ENCODE measurements at places on chromosomes 3 and 15.

GRCh38 chr15:33370623-33371020, 59.9 kb downstream of the RYR3 start:
- DNase-seq: no peak

DNA sequence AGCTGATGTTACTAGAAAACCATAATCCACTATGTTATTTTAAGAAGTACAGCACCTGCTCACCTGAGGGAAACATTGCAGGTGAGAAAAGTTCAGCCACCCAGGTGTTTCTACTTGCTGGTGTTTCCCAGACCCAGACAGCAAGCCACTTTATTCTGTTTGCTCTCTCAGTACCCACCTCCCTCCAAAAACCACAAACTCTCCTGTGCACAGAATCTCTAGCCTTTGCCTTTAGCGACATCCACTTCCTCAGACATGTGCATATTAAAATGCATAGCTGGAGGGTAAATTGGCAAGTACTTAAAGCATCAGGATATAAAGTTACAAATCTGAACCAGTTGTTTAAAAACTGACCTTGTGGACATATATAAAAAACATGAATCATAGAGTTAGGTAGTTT, 36.7 kb downstream of the VGLL3 start:
- DNase-seq: no peak

GRCh38 chr15:81297603-81298575, 26.1 kb downstream of the STARD5 start:
- no peak for DNase-seq

DNA sequence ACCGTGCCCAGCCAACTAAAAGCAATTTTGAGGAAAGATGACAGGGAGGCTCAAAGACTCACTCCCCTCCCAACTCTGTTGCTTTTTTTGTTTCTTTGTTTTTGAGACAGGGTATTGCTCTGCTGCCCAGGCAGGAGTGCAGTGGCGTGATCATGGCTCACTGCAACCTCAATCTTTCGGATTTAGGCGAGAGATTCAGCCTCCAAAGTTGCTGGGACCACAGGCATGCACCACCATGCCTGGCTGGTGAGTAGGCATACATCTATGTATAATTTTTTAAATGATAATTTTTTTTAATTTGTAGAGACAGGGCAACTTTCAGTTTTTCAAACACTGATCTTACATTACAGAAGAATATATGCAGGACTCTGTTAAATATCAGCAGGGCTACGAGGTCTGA, 15.8 kb upstream of the THUMPD3 start:
- DNase-seq: no peak

- no peak for DNase-seq
These were observed 15.0 kb downstream of the SCG5 start for GRCh38 chr15:32656496-32656895.

DNA sequence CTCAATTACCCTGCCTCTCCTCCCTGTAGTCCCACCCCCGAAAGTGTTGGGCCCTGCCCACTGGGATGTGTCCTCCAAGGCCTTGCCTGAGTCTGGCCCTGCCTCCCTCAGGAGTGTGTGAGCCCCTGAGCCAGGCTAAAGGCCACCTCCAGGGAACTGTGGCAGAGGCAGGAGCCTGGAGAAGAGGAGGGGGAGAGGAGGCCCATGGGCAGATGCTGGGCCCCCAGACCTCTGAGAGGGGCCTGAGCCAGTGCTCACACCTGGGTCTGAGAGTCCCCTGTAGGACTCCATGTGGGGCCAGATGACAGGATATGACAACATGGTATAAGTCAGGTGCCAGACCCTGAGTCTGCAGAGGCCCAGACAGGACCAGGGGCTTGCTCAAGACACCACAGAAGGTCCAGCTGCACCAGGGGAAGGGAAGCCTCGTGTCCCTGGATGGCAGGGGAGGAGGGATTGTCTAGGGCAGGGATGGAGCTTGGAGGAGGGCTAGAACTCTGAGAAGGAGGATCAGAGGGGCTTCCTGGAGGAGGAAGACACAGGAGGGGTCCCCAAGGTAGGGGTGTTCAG, 217.9 kb downstream of the TBC1D2B start:
- no peak for DNase-seq

DNA sequence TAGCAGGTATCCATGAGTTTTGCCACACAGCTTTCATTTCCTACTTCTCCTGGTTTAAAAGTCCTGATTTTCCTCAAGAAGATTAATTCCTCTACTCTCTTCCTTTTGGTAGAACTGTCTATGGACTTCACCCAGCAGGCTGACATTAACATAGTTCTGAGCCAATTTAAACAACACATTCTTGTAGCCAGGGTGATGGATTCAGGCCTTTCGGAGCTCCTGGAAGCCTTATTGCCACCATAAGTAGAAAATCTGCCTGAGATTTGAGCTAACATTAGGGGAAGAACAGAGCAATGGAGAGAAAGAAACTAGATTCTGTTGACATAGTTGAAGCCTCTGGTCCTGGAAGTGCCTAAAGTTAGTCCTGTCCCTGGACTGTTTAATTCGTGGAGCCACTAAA, 449.8 kb downstream of the TAFA4 start:
- no peak for DNase-seq

DNA sequence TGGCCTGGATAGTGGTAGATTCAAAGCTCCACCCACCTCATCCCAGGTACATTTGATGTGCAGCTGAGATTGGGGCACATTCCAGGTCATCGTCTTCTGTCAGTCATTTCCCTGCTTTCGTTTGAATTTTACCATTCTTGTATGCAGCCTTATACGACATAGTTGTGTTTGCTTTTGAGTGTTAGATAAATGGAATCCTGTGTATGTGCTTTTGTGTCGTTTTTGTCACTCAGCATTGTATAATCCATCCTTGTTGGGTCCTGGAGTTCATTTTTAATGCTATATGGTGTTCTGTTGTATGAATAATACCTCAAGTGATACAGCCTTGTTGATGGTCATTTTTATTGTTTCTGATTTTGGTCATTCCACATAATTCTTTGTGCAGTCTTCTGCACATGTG, 7.3 kb downstream of the RCCD1 start:
- no peak for DNase-seq

DNA sequence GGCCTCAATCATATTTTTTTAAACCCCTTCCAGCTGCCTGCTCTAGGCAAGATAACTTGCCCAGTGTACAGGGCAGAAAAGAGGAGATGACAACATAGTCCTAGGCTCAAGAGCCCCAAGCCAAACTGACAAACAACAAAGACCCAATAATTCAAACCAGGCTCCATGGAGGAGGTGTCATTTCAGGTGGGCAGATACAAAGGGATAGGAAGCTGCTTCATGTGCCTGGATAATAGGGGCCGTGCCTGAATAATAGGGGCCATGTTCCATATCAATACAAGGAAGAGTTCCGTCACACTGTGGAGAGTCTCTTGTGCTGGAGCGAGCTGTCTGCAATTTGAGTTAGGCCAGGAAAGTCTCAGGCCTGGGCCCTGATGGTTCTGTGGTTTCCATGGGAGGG, 35.4 kb upstream of the TRIM71 start:
- DNase-seq: no peak
